ENCODE measurements at places on chromosomes 13 and 19.

GRCh38 chr13:98524793-98525192 lies 52.1 kb downstream of the STK24 start:
- DNase-seq = no peak

GRCh38 chr13:94318418-94318817 lies 161.1 kb downstream of the DCT start:
- DNase-seq = no peak

GRCh38 chr19:17479325-17479791 lies 9.0 kb downstream of the SLC27A1 start:
- no peak for DNase-seq

- DNase-seq = no peak
Measured at GRCh38 chr13:68608147-68608546, 1378.0 kb upstream of the PCDH9 start.

DNA sequence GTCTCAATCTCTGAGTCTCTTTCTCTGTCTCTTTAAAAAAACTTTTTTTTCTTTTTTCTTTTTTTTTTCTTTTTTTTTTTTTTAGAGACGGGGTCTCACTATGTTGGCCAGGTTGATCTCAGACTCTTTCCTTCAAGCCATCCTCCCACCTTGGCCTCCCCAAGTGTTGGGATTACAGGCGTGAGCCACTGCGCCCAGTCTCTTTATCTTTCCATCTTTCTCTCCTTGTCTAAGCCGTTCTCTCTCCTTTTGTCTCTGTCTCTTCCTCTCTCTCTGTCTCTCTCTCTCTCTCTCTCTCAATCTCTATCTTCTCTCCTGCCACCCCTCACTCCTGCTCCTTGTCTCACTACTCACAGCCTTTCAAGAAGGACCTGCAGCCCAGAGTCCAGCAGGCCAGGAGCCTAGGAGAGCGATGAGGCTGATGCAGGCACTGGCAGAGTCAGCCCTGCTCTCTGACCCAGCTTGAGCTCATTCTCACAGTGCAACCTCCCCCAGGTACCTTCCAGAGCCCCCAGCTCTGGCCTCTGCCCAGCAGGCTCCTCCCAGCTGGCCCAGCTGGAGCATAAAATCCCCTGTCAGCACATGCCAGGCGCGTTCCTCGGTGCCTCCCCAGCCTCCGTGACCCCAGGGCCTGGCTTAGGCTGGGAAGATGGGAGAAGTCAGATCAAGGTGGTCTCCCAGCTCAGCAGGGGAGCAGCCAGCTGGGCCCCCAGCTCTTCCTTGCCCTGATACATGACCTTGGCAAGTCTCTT lies at the start of gene NPHS1:
TSS of gene NPHS1 (minus strand) at position 476 of the 752 bp plus-strand sequence. CDS start 667 bp downstream, outside the sequence.
- no peak for DNase-seq

DNA sequence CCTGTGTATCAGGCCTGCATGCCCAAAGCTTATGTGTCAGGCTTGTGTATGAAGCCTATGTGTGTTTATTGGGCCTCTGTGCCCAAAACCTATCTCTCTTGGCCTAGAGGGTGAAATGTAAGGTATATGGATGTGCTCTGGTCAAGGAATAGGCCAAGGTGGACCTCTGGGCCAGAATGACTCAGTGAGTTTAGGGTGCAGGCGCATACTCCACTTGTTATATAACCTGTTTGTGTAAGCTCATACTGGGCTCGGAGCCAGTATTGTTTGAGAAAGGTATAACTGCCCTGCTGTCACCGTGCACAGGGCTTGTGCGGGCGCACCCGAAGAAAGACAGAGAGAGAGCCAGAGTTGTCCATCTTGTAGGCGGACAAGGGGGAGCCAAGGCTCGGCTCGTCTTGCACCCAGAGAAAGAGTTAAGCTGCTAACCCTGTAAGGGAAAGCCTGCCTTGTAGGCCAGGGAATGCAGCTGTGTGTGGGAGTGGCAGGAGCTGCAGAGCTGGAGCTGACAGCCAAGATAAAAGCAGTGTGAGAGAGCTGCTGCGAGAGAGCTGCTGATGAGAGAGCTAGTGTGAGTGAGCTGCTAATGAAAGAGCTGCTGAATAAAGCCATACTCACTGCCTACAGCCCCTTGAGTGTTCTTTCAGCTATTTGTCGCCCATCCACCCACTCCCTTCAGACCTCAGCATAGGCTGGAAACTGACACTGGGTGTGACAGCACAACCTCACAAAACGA lies 43.4 kb upstream of the N4BP2L1 start:
- no peak for DNase-seq

DNA sequence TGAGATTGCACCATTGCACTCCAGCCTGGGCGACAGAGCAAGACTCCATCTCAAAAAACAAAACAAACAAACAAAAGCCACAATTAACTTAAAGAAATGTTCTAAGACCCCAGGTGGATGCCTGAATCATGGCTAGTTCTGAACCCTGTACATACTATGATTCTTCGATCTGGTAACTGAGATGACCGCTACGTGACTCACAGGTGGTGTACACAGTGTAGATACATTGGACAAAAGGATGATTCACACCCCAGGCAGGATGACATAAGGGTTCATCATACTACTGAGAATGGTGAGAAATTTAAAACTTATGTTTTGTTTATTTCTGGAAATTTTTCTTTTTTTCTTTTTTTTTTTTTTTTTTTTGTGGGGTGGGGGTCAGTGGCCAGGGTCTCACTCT lies 6.5 kb downstream of the ZNF426 start:
- DNase-seq = no peak

GRCh38 chr19:1217366-1217765 lies 11.8 kb downstream of the STK11 start:
- DNase-seq = no peak

- DNase-seq = no peak
Measured at GRCh38 chr19:54133312-54133956, 4.1 kb upstream of the CNOT3 start.

DNA sequence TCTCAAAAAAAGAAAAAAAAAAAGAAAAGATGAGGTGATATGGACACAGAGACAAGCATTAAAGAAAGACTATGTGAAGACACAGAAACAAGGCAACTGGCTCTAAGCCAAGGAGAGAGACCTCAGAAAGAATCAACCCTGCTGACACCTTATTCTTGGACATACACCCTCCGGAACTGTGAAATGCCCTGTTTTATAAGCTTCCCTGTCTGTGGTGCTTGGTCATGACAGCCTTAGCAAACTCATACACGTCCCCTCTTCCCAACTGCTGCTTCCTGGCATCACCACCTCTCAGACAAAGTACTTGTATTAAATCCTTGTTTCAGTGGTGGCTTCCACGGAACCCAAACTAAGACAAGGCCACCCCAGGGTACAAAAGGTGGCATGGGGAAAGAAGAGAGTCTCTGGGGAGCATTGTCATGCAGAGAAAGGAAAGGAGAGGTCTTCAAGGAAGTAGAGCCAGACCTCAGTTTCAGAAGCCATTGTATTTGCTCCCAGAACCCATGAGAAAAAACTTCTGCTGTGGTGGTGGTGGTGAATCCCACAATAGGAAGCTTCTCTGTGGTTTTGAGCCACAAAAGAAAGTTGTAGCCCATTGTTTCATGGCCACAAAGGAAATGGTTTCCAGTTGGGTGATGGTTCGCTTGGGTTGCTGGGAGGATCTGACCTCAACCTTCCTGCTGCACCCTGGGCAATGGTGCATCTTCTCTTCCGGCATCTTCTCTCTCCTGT lies 16.3 kb upstream of the TSPAN16 start:
- no peak for DNase-seq

Measured in neural crest cell (in vitro differentiated cells).